ENCODE measurements at places on chromosomes 16 and 17.

GRCh38 chr16:595942-596735 is 6.3 kb downstream of the RAB40C start:
- DNase-seq, result no peak

DNA sequence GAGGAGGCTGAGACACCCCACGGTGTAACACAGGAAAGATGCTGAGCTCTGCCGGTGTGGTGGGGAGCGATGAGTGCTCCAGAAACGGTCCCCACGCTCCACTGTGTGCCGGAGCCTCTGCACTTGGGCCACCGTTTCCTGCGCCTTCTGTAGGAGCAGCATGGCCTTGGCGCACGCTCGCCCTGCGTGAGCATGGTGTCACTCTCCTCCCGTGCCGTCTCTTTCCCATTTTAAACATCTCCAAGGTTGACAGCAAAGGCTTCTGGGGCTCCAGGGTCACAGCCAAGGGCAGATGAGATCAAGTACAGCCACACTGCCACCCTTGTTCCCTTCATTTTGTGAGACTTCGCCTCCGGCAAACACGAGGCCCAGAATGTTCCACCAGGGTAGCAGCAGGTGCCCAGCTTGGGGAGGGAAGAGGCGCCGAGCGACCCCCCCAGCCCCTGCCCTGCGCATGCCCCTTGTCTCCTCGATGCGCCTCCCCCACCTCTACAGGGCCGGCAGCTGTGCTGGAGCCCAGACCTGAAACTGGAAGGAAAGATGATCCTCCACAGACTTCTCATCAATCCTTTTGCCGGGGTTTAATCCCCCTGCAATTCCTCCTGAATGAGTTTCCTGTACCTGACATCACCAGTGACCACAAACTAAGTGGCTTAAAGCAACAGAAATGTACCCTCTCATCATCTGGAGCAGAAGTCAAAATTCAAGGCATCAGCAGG is 19.9 kb upstream of the OSGIN1 start:
- no peak for DNase-seq

- DNase-seq, result no peak
These were observed 65.4 kb downstream of the WWP2 start for GRCh38 chr16:69827524-69827923.

DNA sequence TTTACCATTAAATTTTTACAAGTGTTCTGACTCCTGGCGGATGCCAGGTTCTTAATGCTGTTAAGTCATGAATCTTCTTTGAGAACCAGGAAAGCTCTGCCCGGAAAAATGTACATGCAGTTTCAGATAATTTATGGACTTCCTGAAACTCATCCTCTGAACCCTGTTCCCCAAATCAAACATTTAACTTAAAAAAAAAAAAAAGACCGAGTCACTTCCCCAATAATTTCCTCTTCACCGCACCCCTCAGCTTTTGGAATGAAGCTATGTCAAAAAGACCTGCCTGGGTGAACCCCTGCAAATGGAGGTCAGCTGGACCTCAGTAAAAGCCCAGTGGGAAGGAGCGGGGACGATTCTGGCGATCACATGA is 15.0 kb downstream of the ZNF232 start:
- DNase-seq, result no peak

GRCh38 chr16:49588729-49589384 is 215.3 kb downstream of the C16orf78 start:
- DNase-seq, result no peak

DNA sequence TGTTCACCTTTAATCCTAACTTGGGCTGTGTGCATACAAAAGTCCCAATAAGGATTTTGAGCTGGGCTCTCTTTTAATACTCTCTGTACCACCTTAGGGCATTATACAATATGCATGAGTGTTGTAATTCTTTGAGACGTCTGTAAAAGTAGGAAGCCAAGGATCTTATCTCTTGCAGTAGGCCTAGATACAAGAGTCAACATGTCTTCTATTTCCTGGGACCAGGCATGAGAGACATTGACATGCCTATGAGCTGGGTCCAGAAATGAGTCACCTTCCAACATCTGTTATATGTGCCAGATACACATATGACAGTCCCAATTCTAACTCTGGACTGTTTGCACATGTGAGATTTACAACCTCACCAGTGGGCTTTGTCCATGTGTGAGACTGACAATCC is 1911.2 kb downstream of the TP53TG3F start:
- no peak for DNase-seq

GRCh38 chr16:62586128-62586862 is 550.1 kb upstream of the CDH8 start:
- DNase-seq, result no peak

GRCh38 chr17:56510554-56511342 is 82.8 kb upstream of the NOG start:
- no peak for DNase-seq

- no peak for DNase-seq
These were observed 274.2 kb upstream of the KCNJ16 start for GRCh38 chr17:69800870-69801269.
